Caco-2 (cell line): ENCODE measurements at places on chromosomes 3 and 15. TPM values are rescaled to one million over a fixed set of nuclear protein-coding genes. Genes with fewer than 3 reads are reported as not detected.

- DNase-seq: peak; percentile 63
Measured at GRCh38 chr3:42600958-42601675, 631 bp downstream of the NKTR start.

GRCh38 chr15:31459400-31459748, 132.7 kb downstream of the KLF13 start:
- no peak for DNase-seq

GRCh38 chr3:135929670-135930069, 35.9 kb upstream of the PPP2R3A start:
- DNase-seq: no peak

GRCh38 chr3:58588030-58588614, 10.9 kb upstream of the FAM107A start:
- peak; percentile 65 for DNase-seq

- no peak for DNase-seq
Measured at GRCh38 chr3:167051421-167051820, 328.7 kb downstream of the ZBBX start.

DNA sequence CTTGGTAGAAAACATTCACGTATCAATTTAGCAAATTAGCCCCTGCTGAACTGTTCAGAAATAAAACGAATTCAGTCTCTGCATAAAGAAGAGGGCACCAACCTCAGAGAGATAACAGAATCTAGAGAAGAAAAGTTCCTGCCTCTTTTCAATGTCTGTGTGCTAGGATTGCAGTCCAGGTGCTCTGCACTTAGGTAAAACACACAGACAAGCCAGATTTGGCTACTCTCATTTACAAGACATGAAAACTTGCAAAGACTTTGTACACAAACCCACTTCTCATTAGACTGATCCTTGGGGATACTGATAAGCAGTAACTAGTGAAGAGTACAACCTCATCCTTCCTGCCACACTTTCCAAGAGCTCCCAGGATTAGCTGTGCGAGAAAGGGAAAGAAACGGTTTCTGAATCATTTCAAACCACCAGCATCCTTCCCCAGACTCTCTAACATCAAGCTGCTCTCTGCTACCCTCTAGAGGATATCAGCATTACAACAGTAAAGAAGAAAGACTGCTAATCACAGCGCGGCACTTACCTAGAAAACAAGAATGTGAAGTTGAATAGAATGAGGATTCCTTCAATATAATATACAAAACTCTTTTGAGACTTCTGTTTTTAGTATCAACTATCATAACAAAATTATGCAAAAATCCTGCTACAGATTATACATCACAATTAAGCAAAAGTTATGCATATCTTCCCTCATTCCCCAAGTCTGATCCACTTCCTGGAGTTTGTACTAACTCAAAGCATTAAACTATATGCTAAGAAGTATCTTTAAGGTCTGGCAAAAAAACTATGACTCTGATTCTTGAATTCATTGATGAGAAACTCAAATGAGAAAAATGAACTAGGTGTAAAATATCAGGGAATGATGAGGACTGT, 306.4 kb downstream of the MAGI1 start:
- peak; percentile 59 for DNase-seq

DNA sequence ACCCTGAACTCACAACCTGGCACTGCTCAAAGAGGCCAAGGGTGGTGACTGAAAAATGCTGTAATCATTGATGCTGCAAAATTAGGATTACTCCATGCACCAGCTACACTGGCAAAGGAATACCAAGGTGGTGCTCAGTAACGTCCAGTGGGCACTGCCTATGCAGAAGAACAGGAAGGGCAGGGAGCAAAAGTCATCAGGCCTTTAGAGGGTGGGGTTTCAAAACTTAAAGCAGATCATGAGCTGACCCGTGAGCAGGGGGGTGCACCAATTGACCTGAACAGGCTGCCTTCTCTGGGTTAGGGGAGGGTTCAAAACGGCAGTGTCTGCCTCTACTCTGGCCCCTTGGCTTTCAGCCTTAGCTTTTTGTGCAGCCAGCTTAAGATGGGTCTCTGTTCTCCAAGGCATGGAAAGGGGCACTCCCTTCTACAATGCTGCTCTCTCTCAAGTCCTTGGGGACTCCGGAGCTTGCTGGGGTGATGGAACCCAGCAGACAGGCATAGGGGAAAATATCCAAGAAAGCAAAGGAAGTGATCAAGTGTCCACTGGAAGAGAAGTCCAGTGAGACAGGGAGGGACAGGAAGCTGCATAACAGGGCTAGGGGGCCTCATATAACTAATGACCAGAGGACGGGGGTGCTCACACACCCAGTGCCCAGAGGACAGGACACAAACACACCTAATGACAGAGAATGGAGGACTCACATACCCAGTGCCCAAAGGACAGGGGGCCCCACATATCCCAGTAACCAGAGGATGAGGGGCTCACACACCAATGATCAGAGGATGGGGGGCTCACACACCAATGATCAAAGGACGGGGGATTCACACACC, 11.4 kb downstream of the RAB6B start:
- no peak for DNase-seq

GRCh38 chr15:43105077-43105736, 631 bp downstream of the UBR1 start:
- DNase-seq: no peak

GRCh38 chr15:65038428-65038827, 6.8 kb upstream of the SLC51B start:
- DNase-seq: no peak

GRCh38 chr3:104102386-104102785, 1264.3 kb upstream of the ALCAM start:
- peak; percentile 34 for DNase-seq

GRCh38 chr3:43086460-43087165, 19.3 kb downstream of the POMGNT2 start:
- no peak for DNase-seq

- no peak for DNase-seq
Measured at GRCh38 chr3:129277829-129278271, 820 bp upstream of the HMCES start.

DNA sequence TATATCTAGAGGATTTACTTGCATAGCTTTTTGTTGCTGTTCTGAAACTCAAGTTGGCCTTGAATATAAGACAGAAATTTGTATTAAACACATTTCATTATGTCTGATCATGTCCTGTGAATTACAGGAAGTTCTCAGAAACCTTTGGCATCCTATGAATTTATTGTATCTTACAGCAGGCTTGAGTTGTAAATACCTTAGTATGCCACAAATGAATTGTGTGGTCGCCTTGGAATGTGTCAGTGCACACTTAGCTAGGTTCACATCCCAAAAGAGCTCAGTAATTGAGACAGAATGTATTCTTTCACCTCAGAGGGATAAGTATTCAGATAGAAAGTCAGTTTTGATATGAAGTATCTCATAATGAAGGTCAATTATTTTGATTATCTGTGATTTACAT, 83.4 kb downstream of the NEK11 start:
- no peak for DNase-seq

DNA sequence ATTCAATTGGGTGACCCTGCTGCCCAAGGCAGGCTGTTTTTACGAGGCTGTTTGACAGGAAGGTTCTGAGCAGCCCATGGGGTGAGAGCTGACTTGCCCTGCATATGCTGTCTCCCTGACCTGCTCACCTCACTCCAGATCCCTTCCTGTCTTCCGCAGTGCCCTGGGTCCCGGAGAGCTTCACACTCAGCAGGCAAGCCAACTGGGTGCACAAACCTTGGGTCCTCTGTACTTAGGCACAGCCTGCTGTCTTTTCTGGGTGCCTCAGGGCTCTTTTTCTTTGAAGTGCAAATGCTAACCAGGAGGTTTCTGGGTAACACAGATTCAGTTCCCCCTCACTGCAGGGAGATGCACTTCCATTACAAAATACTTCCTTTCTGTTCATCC, 32.8 kb downstream of the ZXDC start:
- no peak for DNase-seq

DNA sequence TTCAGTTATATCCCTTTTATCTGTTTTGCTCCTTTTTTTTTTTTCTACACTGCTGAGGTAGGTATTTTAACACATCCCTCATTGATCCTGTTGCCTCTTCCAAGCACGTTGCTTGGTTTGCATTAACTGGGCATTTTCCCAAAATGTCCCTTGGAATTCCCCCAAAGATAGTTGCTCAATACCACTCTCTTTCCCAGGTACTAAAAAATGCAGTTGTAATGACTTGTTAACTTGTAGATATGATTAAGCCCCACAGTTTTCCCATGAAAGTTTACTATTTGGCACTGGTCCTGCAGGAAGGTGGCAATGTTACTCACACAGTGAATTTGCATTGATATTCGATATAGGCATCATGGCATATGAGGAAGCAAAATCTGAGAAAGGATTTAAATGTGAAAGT, 67.1 kb downstream of the GRM7 start:
- DNase-seq: no peak

DNA sequence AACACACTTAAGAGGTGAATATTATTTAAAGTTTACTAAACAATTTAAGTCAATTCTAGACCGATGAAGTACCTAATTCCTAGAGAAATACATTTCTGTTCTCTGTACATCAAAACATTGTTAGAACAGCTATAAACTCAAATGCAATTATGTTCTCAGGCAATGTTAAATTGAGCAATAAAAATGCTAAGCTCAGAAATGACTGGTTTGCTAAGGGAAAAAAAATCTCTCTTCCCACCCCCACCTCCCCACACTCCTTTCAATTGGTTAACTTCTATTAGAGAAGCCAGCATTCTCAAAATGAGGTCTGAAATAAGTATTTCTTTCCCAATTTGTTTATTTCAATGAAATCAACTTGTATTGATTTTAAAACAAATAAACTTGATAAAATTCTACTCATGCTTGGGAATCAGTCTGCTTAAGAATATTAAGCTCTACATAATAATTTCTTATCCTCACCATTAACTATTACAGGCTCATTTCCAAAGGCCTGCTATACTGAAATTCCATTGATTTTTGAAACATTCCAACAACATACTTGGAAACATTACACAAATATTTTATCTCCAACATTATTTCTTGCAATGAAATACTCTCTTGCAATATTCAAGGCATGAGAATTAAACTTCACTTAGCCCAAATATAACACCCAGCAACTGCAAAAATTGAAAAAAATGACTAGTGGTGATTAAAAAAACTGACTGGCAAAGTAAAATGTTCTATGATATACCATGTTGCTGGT, 22.6 kb downstream of the TSPAN3 start:
- no peak for DNase-seq

GRCh38 chr15:84834229-84834955, 17.2 kb downstream of the ALPK3 start:
- DNase-seq: no peak

DNA sequence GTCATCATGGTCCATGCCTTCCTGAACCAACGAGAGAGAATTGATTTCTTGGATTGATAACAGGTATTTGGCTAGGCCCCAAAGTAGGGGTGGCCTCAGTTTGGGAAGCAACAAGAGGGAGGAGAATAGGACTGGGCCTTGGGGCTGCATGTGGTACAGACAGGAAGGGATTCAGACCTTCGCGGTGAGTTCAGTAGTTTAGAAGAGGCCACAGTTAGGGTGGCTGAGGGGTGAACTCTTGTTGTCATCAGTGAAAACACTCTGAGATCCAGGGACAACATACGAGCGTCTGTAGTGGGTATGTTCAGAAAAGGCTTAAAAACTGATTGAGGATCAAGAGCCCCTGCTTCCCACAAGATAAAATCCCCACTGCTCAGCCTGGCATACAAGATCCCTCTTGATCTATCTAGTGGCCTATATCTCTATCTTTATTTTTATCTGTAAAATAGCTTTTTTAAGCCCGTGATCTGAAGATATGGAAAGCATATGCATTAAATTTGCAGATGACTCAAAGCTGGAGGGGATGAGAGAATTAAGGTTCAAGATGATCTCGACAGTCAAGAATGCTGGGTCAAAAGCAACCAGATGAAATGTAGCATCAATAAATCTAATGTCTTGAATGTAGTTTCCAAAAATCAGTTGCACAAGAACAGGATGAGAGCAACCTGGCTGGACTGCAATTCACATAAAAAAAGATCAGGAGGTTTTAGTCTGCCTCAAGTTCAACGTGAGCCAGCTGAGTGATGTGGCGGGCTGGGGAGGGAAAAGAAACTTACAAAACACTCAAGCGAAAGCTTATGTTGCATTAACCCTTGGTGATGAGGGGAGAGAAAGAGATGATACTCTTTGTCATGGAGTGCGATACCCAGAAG, 221.1 kb upstream of the TLE3 start:
- DNase-seq: no peak

DNA sequence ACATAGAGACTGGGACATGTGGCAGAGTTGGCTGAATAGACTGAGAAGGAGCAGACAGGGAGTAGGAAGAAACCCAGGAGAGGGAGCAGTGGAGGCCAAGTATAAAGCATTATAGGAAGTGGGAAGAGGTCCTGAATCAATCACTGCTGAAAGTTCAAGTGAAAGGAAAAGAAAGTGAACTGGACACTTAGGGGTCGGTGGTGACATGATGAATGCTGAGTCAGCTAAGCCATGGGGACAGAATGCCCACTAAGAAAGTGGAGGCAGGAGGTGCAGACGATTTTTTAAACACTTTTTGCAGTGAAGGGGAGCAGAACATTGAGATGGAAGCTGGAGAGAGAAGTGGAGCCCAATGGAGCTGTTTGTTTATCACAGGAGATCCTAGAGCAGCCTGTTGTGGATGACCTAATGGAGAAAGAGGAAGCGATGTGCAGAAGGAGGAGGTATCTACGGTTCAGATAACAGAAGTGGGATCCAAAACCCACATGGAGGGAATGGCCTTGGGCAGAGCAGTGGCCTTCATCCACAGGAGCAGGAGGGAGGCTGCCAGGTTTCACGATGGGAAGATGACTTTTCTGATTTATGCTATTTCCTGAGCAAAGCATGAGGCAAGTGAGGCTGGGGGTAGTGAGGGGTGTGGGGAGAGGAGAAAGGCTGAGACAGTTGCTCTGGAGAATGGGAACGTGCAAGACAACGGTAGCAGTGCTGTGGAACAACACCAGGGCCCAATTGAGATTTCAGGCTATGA, 208.2 kb downstream of the RPLP1 start:
- DNase-seq: no peak

GRCh38 chr15:62059108-62059815, 985 bp downstream of the VPS13C start:
- no peak for DNase-seq

GRCh38 chr15:67678993-67679392, 136.5 kb downstream of the MAP2K5 start:
- no peak for DNase-seq

DNA sequence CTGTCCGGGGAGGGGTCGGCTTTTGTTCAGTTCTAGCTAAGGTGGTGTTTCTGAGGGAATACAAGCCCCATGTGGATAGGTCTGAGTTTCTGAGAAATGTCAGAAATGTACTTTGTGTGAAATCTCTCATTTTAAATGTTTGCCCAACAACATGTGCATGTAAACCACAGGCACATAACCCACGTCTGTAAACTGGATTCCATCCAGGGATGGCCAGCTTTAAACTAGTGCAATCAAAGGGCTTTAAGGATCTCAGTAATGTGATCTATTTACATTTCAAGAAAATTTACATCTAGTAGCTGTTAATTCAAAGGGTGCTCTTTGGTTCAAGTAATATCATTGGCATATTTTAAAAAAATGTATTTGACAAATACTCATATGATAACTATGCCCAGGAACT, 52.0 kb downstream of the POLR2M start:
- DNase-seq: no peak

GRCh38 chr3:149234671-149235245, 13.1 kb upstream of the CP start:
- DNase-seq: no peak

The DLEC1 gene
- total RNA-seq: 0.11 and 0.35 TPM in 2 replicates

The TIPARP gene
- total RNA-seq: 15.8 and 18.2 TPM in 2 replicates

The RASGRP1 gene
- total RNA-seq: 6.0 and 7.3 TPM in 2 replicates

The ABHD2 gene
- 56.4 and 63.0 TPM in 2 replicates for total RNA-seq

The GOLGA8N gene
- total RNA-seq: 0.41 and 0.42 TPM in 2 replicates

The KLHL40 gene
- not detected in 2 replicates for total RNA-seq

The SERPINI2 gene
- not detected in 2 replicates for total RNA-seq

The SQOR gene
- 5.0 and 7.5 TPM in 2 replicates for total RNA-seq

The BUB1B gene
- total RNA-seq: 62.7 and 73.5 TPM in 2 replicates

The CFAP91 gene
- not detected in 2 replicates for total RNA-seq

The TLR9 gene
- total RNA-seq: not detected in 2 replicates

The ACKR2 gene
- 3.5 and 4.1 TPM in 2 replicates for total RNA-seq
